ENCODE measurements at places on chromosomes 4 and X.

DNA sequence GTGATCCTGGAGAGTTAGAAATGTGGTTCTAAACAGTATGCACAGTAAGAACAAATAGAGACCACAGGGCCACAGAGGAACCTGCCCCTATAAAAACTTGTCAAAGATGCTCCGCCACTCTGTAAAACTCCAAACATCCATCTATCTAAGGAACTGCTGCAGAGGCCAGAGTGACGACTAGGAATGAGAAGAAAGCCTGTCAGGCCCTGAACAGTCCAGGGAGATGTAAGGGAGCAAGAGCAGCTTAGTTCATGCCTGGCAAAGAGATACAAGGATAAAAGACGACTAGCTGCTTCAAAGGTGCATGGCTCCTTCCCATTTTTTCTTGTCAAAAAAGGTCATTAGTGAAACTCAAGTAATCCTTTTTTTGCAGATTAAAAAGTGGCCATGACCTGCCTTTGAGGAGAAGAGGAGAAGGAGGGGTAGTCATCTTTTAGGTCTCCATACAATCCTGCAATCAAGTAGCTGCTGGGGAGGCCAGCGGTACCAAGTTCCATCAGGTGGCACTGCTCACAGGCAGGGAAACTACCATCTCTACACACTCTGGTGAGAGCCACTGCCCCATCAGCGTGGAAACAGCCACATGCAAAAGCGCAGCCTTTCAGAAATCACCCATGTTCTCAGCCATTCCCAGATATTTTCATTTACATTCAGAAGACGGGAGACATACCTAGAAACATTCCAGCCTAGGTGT is 162.1 kb downstream of the TSPAN5 start:
- no peak for DNase-seq

DNA sequence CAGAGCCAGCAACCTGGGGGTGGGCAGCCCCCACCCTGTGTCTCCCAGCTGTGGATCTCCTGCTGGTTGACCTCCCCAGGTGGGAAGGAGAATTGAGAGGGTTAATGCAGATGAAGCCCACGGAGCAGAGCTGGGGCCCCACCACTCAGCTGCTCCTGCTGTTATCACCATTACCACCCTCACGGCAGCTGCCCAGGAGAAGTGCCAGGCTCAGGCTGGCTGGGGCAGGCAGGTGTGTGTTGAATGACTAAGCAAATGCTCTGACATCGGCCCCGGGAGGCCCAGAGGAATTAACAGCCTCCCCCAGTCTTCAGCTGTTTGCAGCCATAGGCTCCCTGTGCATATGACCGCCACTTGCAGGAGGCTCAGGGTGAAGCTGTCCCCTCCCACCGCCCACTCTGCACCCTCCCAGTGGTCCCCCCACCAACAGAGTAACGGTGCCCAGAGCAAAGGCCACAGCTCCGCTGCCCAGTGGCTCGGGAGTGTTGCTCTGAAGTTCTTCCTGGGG is 133.8 kb downstream of the CPZ start:
- no peak for DNase-seq

- DNase-seq: no peak
Observed at GRCh38 chr4:3530051-3530450, 2.2 kb downstream of the LRPAP1 start.

DNA sequence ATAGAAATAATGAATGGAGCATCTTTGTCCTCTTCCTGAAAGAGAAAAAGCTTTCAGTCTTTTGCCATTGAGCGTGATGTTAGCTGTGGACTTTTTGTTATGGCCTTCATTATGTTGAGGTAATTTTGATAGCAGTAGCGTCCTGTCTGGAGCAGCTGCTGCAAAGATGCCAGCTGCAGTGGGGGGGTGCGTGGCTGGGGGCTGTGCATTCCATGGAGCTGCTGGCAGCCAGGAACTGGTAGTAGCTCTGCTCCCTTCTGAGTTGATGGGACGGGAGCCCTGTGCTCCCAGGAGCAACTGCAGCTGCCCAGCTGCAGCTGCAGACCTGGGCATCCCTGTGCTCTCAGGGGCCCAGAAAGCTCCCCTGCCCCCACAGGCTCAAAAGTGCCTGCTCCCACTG is 50.4 kb downstream of the CCDC160 start:
- no peak for DNase-seq

DNA sequence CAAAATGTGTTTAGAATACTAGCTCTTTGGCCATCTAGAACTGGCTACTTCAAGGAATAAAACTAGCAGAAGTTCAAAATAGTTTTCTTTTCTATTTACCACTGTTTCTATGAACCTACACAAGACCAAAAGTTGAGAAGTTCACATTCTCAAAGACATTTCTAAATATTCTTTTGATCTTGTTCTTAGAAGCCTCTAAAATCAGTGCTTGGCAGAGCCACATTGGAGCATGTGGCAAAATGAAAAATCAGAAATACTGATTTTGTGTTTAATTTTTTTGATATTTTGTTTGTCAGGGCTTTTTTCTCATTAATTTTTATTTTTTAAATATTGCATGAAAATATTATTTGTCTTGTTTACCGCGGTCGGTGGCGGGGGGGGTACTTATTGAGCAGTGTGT is 853.8 kb upstream of the INTU start:
- DNase-seq: no peak

- no peak for DNase-seq
Observed at GRCh38 chrX:31057291-31057690, 14.6 kb downstream of the FTHL17 start.

DNA sequence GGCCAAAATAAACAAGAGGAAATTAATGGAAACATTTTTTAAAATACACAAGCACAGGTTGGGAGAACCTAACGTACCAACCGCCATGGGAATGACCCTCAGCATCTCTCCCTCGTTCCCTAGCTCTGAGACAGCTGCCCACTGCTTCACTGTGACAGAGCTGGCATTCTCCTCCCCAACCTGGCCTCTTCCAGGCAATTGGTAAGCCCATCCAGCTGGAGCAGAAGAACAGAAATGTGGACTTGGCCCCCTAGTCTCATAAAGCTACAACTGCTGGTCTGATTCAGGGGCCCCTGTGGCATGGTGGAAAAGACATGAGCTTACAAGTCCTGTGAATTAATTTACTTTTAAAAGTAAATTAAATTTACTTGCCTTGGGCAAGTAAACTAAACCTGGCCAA is 245.1 kb downstream of the PTTG2 start:
- no peak for DNase-seq

DNA sequence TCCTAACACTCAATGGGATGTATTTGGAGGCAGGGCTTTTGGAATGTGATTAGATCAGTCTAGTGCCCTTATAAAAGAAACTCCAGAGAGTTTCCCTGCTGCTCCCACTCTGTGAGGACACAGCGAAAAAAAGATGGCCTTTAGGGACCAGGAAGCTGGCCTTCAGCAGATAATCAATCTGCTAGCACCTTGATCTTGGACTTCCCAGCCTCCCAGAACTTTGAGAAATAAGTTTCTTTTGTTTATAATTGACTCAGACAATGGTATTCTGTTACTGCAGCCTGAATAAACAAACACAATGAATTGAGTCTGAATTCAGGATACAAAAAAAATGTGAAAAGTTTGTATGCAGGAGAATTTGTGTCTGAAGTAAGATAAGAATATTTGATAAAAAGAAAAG is 842.1 kb downstream of the FSTL5 start:
- no peak for DNase-seq

- DNase-seq: no peak
Observed at GRCh38 chr4:110514889-110515479, 39.0 kb downstream of the ENPEP start.

- DNase-seq: no peak
Observed at GRCh38 chr4:90536408-90536807, 409.2 kb downstream of the CCSER1 start.

GRCh38 chrX:69055193-69055592 is 110.1 kb downstream of the PJA1 start:
- no peak for DNase-seq

GRCh38 chr4:154009191-154009590 is 220.3 kb upstream of the SFRP2 start:
- no peak for DNase-seq

DNA sequence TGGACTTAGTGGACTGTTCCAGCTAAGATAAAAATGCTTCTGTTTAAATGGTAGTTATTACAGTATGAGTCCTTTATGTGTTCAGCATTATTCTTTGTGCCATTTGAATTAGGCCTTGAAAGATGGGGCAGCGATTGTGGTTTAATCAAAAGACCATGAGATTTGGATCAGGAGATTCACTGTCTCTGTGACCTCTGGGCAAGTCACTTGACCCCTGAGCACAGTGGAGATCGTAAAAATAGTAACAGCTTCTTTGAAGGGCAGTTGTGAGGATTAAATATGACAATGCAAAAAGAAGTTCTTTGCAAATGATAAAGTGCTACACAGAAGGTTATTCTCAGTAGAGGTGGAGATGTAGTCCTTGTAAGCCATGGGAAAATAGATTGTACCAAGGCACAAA is 10.8 kb downstream of the CXCR3 start:
- no peak for DNase-seq

GRCh38 chr4:69750346-69750745 is 10.1 kb downstream of the SULT1B1 start:
- no peak for DNase-seq

GRCh38 chrX:154351183-154352011 is 23.0 kb downstream of the FLNA start:
- DNase-seq: no peak

DNA sequence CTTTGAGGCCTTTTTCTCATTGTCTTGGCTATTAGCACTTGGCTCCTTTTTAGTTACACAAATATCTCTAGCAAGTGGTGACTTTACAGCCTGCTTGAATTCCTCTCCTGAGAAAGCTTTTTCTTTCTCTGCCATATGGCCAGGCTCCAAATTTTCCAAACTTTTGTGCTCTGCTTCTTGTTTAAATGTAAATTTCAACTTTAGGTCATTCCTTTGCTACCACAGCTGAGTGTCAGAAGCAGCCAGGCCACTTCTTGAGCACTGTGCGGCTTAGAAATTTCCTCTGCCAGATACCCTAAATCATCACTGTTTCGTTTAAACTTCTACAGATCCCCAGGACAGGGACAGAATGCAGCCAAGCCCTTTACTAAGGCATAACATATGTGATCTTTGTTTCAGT is 222.4 kb downstream of the FBXO8 start:
- DNase-seq: no peak

DNA sequence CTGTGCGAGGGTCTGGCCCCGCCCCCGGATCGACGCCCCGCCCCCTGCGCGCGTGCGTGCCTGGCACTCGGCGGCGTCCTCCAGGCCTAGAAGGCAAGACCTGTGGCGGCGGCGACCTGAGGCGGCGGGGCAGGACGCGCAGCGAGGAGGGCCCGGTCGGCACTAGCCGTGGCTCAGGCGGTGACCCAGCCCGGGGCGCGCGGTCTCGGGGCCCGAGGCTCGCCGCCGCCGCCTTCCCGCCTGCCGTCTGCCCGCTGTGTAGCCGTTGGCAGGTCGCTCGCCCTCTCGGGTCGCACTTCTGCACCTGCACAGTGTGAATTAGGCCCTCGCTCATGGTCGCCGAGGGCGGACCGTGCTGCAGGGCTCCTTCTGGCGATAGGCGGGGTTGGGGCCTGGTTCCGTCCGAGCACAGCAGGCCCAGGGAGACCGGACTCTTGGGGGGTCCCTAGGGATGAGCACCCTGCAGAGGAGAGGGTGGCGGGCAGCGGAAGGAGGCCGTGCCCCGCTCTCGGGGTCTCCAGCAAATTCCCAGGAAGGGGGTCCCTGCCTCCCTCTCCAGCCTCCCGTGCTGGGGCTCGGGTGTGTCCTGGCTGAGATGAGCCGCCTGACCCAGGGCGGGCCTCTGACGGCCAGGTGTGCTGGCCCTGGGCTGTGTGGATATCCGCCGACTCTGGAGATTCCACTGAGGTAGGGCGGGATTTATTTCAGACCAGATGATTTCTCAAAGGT is 557 bp upstream of the FAM53A start:
- no peak for DNase-seq

- DNase-seq: no peak
Observed at GRCh38 chr4:106340774-106341173, 24.4 kb downstream of the AIMP1 start.

DNA sequence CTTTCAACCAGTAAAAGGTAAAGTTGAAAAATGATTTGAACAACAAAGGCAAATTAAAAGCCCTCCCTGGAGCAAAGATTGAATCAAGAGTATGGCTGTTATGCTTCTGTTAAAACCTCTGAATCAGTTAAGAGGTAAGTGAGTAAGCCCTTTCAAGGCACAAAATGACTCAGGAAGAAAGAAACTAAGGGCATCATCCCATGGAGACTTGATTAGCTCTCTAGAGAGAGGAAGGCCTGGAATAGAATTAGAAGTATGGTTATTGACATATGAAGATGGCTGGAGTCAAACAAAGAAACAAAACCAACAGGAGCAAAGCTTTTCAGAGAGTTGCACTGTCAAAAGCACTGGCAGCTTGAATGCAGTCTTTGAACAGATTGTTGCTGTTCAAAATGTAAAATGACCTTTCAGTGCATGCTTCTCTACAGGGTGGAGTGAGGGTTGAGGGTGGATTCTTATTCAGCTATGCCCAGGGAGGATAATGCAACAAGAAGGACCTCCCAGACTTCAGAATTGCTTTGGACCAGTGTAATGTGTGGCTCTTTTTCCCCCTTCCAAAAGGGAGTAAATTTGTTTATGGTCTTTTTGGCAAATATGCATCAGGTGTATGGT is 365.5 kb downstream of the GBA3 start:
- no peak for DNase-seq

DNA sequence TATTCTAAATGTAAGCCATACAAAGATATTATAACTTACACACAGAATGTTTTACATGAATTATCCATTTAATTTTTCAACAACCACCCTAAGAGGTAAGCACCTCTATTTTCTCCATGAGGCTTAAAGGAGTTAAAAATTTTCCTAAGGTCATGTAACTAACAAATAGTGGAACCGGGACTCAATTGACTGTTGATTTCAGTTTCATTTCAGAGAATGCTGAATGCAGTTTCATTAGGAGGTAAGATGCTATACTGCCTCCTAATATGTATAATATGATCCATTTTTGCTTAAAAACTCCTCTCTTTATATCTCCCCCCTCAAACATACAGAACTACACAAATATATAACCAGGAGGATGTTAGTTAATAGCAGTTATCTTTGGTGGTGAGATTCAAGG is 29.1 kb downstream of the PHKA1 start:
- DNase-seq: no peak

DNA sequence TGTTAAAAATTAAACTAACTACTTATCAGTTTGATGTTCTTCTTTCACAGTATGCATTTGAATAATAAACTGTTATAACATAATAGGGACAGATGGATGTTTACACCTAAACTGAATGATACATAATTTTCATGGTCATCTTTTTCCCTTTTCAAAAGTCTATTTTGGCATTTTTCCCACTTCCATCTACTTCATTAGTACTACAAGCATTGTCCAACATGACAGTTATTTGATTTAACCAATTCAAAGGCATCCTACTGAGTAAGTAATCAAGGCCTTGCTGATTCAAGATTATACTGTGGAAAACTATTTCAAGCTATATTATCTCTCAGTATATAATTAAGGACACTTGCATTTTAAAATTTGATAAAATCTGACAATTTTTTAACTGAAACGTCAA is 212.9 kb downstream of the FAT4 start:
- no peak for DNase-seq

GRCh38 chr4:160180211-160180610 is 1077.3 kb downstream of the RAPGEF2 start:
- no peak for DNase-seq
